NCI-H1417 (cell line): ENCODE measurements at places on chromosomes 13 and 19.

DNA sequence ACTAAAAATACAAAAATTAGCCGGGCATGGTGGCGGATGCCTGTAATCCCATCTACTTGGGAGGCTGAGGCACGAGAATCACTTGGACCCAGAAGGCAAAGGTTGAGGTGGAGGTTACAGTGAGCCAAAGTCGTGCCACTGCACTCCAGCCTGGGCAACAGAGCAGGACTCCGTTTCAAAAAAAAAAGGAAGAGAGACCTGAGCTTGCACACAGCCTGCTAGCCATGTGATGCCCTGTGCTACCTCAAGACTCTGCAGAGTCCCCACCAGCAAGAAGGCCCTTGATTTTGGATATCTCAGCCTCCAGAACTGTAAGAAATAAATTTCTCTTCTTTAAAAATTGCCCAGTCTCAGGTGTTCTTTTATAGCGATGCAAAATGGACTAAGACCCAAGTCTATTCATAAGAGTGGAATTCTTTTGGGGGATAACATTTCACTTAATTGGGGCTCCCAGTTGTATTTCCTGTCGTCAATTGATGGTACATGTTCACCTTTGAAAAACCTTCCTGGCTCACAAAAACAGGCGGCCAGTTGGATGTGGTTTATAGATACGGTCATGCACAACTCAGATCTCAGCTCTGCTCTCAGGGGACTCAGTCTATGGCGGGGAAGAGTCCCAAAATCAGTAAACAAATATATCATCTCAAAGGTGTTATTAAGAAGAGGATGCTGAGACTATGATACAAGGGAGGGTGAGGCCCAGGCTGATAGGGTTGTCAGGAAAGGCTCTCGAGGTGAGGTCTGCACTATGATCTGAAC is 2.4 kb upstream of the CHERP start:
- DNase-seq, result no peak

GRCh38 chr13:50629966-50630365 is 213.5 kb downstream of the DLEU7 start:
- no peak for DNase-seq

DNA sequence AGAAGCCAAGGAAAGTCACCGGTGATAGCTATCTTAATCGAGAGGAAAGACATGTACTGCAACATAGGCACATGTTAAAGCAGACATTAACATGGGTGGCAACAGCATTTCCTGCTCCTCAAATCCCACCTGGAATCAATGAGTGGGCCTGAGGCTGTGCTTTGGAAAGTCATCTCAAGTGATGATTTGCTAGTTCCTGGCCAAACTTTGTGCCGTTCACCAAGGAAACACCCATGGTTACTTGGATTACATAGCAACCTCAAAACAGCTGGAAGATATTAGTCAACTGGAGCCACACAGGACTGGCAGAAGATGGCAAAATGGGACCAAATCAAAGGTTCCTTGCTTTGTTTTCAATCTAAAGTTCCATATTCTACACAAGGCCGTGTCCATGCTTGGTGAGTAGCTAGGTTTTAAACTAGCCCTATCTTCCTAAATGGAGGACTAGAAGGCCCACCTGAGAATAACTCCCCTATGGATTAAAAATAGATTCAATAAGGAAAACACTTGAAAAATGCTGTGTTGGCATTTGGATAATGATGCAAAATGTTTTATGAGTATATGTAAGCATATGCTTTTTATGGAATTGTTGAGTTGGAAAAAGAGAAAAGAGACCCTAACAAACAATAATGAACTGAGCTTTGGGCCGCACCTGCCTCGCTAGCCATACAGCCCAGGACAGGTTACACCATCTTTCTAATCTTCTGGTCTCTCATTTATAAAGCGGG is 144.5 kb downstream of the RGCC start:
- no peak for DNase-seq

DNA sequence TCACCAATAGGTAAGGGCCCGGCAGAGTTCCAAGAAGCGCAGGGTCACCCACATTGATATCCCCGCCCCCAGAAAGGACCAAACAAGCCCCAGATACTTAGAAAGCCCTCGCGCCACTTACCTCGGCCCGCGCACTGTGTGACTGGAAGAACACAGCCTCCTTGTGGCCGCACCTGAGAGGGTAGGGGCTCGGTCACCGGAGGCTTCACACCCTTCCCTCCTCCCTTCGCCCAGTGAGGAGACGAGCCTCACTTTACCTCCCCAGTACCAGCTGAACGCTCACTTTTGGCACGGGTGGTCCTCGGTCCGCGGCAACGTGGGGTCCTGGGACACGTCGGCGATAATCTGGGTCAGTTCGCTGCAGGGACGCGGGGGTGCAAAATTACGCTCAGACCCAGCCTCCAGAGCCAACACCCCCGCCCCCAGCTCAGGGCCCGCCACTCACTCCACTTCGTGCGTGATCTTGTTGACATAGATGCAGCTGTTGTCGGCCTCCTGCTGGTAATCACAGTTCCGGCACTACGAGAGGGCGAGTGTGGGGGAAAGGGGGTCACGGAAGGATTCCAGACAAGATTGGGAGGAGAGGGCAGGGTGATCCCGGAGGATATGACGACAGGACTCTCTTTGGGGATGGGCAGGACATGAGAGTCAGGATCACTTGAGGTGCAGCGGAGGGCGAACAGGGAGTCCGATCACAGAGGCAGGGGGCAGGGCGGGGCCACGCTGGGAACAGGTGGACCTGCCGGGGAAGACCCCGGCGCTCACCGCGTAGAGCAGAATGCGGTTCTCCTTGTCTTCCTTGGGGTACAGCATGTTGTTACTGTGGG is 568 bp downstream of the POLR2I start:
- DNase-seq, result peak; percentile 17

- DNase-seq, result peak; percentile 7
These were observed 919 bp downstream of the GTF3A start for GRCh38 chr13:27425158-27425917.

GRCh38 chr13:104962411-104962810 is 1573.1 kb downstream of the EFNB2 start:
- DNase-seq, result no peak

DNA sequence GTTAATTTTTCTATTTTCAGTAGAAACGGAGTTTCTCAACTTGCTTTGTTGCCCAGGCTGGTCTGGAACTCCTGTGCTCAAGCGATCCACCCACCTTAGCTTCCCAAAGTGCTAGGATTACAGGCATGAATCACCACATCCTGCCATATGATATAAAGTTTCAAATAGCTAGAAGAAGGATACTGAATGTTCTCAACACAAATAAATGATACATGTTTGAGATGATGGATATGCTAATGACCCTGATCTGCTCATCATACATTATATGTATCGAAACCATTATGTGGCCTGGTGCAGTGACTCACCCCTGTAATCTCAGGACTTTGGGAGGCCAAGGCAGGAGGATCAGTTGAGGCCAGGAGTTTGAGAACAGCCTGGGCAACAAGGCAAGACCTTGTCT is 11.5 kb downstream of the CIB3 start:
- no peak for DNase-seq

DNA sequence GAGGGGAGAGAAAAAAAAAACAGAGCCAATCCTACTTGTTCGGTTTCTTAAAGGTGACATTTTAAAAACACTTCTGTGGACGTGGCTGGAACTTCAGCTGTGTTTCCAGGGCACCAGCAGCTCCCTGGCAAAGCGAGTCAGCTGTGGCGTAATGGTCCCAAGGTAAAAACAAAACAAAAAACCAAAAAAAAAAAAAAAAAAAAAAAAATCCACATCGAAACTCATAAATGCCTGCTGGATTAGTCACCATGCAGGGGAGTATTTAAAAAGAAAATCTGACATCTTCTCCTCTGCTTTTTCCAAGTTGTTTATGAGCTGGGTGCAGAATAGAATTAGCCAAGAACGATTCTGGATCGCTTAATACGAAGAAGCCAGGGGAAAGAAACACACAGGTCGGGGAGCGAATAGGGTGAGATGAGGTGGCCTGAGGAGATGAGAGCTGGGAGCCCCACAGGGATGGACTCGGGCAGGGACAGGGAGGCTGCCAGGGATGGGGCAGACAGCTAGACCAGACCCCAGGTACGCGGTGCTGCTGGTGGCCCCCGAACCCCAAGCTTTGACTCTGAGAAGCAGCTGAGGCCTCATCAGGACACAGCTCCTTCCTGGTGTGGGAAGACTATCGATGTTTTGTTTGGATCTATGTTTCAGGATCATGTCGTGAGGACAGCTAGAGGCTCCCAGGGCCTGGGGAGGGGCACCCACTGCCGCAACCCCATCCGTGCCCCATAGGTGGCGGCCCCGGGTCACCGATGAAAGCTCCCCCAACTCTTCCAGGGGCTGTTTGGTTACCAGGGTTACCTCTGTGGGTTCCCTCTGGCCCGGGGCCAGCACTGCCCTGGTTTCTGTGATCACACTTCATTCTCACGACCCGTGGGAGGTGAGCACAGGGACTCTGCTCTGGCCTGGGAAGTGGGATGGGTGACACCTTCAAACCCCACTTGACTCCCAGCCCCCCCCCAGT is 3.1 kb upstream of the CTXN1 start:
- DNase-seq, result no peak

DNA sequence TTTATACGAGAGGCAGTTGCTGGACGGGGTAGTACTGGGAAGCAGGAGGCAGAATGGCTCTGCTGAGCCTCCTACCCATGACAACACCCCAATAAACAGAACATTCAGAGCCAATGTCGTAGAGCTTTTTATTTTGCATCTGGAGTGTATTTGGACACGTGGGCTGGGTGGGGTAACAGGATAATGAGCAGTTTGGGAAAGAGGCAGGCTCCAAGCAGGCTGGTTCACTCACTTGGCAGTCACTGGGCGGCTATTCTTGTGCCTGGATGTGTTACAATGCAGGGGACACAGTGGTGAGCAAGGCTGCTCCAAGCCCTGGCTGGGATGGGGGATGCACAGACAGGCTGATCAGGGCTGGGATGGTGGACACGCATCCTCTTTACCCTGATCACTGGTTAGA is 9.5 kb downstream of the ACTMAP start:
- DNase-seq, result no peak

GRCh38 chr19:4678881-4679790 is 9.0 kb upstream of the MYDGF start:
- DNase-seq, result no peak

DNA sequence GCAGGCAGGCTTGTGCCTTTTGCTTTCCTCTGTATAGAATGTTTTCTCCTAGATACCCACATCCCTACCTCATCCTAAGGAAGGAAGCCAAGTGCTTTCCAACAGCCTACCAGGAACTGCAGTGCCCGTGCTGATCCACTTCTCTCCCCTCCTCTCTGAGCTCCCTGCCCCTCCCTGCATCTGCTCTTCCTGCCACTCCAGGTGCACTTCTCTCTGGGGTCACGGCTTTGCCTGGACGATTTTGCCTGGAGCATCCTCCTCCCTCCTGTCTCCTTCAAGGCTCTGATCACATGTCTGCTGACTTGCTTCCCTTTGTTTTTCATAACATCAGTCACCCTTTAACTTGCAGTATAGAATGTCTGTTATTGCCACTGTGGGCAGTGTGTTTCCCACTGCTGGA is 34.7 kb upstream of the IRS2 start:
- peak; percentile 75 for DNase-seq

GRCh38 chr13:109191413-109191812 is 562.0 kb downstream of the MYO16 start:
- DNase-seq, result no peak

- DNase-seq, result no peak
These were observed 58.0 kb downstream of the ABCC4 start for GRCh38 chr13:95243207-95243606.

DNA sequence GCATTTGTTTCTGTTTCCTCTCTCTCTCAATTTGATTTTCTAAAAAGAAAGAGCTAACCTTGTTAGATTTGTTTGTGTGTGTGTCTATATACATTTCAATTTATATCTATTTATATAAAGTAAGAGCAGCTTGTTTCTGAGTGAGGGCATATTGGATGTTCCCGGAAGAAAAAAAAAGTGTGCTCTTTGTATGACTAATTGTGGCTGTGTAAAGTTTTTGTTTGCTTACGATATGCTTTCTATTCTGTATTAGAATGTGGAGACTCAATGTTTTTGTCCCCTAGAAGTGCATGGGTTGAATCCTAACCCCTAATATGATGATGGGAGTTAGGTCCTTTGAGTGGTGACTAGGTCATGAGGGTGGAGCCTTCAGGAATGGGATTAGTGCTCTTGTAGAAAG is 66.6 kb upstream of the C1QTNF9B start:
- no peak for DNase-seq

- DNase-seq, result no peak
These were observed 23.0 kb upstream of the TFDP1 start for GRCh38 chr13:113561417-113562084.

- no peak for DNase-seq
These were observed 228.3 kb downstream of the FOXO1 start for GRCh38 chr13:40438022-40438680.

DNA sequence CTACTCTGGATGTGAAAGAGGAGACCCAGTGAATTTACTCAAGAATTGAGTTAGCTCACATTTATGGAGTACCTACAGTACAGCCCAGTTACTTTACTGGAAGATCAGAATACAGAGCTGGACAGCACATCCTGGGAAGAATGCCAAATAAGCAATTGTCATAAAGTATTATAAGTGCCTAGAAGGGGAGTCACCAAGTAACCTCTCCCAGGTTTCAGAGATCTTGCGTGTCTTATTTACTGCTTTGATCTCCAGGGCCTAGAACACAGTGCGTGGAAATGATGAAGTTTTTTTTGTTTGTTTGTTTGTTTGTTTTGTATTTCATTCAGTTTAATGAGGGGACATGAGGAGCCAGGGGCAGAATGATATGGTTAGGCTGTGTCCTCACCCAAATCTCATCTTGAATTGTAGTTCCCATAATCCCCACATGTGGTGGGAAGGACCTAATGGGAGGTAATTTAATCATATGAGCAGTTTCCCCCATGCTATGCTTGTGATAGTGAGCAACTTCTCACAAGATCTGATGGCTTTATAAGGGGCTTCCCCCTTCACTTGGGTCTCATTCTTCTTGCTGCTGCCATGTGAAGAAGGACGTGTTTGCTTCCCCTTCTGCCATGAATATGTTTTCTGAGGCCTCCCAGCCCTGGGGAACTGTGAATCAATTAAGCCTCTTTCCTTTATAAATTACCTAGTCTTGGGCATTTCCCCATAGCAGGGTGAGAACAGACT is 5.2 kb downstream of the GARRE1 start:
- no peak for DNase-seq

- DNase-seq, result no peak
These were observed 17.8 kb downstream of the BIVM start for GRCh38 chr13:102816708-102817107.

DNA sequence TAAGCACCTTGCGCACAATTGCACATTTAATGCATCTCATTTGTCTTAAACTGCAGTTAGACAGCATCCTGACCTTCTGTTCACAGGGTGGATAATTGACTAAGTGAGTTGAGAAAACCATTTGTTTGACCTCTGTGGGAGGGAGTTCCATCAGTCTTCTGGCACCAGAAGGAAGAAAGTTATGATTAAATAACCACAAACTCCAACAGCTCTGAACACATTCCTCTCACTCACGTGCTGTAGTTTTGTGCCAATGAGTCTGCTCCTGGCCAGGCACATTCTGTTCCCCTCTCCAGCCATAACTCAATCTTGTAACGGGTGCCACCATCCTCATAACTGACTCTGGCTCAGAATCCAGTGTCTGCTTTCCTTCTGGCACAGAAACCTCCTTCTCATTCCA is 817.2 kb downstream of the SLITRK1 start:
- no peak for DNase-seq
